Left hindlimb (tissue), 1 donor: ENCODE measurements at places on chromosomes 3 and 15.

GRCh38 chr15:77179541-77179998 is 108.7 kb upstream of the TSPAN3 start:
- DNase-seq: no peak

DNA sequence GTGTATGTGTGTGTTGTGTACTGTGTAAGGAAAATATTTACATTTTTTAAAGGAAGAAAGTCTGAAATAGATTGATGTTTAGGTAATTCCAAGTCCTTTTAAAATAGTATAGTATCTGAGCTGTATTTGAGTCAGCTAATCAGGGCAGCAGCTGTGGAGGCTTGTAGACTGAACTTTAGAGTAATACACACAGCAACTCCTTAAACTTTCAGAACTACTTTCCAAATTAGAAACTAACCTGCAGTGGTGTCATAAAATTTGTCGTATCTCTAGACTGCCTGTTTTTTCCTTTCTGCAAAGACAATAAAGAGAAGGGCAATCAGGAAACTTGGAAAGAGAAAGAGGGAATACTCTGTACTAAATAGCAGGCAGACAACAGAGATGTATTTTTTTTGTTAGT is 391.0 kb upstream of the AZI2 start:
- DNase-seq: no peak

DNA sequence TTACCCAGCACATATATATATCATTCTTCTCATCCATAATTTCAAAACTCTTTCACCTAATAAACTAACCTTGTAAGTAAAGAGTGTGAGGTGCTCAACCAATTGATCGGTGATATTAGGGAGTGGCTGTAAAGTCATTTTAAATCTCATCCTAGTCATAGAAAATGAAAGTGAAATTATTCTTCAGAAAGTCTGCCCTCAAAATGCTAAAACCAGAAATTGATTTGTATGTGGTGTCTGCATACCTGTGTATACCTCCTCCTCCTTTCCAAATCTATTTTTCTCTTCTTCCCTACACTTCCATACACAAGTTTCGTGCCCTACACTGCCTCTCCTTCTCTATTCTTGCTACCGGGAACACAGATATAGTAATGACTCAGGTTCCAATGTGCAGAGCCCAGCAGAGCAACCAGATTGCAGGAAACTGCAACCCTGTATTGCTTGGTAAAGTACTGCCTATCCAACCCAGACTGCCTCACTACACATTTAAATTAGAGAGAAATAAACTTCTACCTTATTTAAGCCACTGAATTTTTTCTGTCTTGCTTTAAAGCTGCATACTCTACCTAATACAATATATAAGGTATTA is 7.4 kb upstream of the TBC1D5 start:
- DNase-seq: no peak

- no peak for DNase-seq
Measured at GRCh38 chr15:38991126-38991525, 426.5 kb upstream of the RASGRP1 start.

DNA sequence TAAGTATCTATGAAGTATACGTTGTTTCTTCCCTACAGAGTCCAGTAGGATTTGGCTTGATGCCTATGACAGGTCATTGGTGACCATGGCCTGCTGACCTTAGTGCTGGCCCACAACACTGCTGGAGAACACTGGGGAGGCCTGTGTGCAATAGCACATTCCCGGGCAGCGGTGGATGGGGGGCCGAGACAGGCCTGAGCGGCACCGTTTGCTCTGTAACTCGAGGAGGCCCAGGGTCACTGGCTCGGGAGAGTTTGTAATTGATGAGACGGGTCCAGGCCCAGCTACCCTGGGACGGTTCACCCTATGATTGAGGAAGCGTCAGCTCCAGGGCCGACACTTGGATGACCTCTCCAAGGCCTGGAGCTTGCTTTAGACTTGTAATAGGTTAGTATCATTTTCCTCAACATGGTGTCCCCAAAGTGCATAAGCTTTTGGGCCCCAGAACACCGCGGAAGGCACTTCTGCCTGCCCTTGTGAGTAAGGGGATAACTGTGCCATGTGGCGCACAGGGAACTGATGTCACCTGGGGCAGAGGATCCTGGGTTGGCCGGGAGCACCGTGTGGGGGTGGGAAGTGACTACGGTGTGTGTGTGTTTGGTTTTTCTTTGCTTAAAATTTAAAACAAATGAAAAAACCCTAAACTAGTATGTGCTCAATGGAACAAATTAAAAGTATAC is 12.0 kb downstream of the TRPM1 start:
- DNase-seq: no peak

DNA sequence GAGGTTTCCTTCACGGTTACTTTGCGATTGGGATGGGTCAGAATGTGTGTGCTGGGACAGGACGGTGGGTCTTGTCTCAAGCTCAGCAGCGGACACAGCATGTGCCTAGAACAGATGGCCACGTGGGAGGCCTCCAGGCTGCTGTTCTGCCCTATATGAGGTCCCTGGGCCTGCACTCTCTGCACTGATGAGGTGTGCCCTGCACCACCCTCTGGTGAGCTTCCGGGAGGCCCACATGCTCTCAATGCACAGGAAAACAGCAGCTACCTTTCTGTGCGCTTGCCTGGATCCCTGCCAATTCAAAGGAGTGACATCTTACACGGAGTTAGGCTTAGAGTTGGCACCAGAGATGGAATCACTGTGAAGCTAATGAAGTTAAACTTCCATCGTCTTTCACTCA is 59.8 kb downstream of the BOC start:
- no peak for DNase-seq

DNA sequence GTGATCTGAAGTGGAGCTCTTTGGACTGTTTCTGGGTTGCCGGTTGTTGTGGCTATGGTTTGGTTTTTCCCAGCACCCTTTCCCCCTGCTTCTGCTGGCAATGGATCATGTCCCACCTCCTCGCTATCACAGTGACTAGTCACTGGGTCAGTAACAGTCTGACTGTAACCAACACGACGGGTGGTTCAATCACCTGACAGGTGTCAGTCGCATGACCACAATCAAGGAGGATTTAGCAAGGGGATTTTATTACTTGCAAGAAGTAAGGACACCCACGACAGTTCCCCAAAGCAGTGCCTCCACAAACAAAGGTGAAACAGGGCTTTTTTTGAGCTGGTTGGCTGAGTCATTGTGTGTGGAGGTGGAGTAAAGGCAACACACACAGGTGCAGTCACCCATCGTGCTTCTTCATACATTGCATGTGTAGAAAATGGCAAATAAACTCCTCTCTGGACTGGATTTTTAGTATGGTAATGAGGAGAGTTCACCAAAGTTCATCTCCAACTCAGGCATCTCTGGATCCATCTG is 58.8 kb upstream of the FAM3D start:
- no peak for DNase-seq

GRCh38 chr3:175342196-175342595 is 483.1 kb downstream of the NAALADL2 start:
- DNase-seq: no peak

- DNase-seq: no peak
Measured at GRCh38 chr3:101995371-101996046, 146.2 kb downstream of the NFKBIZ start.

DNA sequence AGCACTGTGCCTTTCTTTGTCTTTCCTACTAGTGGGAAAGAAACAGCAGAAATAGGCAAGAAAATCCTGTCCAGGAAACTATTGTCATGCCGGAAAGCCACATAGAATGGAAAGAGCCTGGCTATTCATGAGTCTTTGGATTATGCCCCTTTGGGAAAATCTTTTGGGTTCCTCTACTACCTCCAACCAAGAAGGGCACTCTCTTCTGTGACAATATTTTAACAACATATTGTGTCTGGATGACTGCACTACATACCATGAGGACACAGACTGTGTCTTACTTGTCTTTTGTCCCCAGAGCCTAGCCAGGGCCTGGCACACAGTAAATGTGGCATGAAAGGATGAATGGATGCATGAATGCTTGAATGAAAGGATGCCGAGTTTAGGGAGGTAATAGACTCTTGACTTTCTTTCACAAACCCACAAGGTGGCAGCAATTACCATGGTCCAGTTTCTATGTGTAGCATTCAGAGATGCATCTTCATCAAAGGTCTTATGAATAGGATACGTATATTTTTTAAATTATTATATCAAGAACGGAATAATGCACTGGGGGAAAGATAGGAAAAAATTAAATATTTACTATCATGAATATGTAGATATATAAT is 30.3 kb downstream of the ARL14 start:
- peak; percentile 34 for DNase-seq

DNA sequence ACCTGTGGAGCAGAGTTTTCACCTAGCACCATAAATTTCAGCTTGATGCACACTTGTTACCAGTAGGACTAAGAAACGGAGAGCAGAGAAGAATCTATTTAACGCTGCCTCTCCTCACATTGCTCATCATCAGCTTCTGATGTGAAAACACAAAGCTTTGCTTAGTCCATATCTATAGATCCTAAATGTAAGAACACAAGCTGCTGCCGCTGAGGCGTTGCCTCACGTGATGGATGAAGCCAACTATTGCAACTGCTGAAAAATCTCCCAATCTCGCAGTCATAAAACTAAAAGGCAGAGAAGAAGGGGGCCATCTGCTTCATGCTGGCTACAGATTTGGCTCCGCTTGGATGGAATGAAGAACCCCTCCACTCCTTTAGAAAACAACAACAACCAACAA is 42.7 kb downstream of the CADPS start:
- DNase-seq: no peak

DNA sequence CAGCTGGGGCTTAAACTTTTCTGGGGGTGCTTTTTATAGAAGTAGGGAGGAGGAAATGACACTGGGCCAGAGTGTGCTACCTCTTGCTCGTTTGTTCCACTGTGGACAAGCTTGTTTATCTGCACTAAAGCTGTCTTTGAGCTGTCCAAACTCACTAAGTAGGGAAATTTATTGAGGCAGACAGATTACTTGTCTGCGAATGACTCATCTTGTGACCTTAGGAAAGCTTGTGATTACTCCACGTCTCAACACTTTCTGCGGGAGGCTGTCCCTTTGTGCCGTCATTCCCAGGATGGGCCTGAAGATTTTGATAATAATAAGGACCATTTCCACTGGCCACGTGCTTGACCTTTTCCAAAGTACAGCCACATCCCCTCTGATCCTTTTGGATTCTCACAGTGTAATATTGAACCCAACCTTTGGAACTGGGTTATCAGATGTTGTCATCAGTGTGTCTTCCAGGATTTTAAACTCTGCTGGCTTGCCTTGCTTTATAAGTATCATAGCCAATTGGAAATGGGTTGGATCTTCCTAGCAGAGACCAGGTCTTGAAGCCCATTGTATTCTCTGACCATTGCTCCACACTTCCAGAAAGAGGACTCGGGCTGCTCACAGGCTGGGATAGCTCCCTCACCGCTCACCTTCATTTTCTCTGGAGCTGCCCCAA is 84.7 kb downstream of the AGBL1 start:
- no peak for DNase-seq

DNA sequence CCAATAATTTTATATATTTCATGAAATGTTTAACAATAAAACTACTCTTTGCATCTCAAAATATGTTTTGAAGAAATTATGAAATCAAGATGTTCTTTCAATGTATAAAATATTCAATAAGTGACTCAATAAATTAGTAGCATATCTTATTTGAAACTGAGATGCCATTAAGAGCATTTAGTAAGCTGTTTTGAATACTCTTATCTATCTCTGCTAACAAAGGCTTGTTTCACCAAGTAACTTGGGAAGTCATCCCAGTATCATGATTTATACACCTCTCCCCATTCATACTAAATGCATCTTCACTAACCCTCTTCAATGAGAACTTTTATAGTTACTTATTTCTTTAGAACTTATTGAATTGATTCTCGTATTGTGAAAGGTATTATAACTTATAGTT is 43.1 kb downstream of the TNIK start:
- no peak for DNase-seq

GRCh38 chr15:44811337-44811736 is 75.0 kb downstream of the TRIM69 start:
- DNase-seq: no peak

DNA sequence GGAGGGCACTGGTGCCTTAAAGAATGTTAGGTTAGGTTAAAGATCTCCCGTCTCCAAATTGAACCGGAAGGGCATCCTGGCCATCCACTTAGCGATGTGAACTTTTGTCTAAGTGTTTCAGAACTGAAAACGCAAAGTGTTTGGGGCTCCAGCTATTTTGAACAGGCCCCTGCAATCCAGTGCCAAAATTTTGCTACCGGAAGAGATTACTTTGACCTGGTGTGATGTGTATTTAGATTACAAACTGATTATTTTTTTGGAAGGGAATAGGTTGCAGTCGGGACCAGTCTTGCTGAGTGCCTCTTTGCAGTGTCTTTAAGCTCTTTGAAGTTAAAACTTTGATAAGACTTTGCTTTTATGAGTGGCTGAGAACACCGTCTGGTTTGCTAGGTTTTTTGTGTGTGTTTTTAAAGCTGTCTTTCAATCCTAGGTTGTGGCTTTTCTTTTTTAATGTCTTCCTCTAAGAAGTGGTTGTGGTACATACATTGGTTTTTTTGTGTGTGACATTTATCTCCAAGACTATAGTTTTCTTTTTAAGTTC is 179.6 kb downstream of the OR4M2 start:
- DNase-seq: no peak
